Activated CD8-positive, alpha-beta T cell treated with anti-CD3 and anti-CD28 coated beads, Interleukin-2, amount 10 ng/mL, durations not matched to agents 7 days and 5 days (primary cell): ENCODE measurements at places on chromosomes 7 and 10. TPM values are rescaled to one million over a fixed set of nuclear protein-coding genes. Genes with fewer than 3 reads are reported as not detected.

LSM8 gene
- total RNA-seq, result 52.3 TPM

CCL24 gene
- total RNA-seq, result not detected

TACR2 gene
- not detected for total RNA-seq

SLC16A12 gene
- not detected for total RNA-seq

FLNC gene
- total RNA-seq, result not detected

TMEM229A gene
- total RNA-seq, result not detected

LOXL4 gene
- total RNA-seq, result not detected

SLC35G1 gene
- 3.1 TPM for total RNA-seq

LRRN3 gene
- total RNA-seq, result 204 TPM

CDC14C gene
- total RNA-seq, result not detected

AOAH gene
- total RNA-seq, result 18.0 TPM

FOXP2 gene
- not detected for total RNA-seq

PAX4 gene
- total RNA-seq, result not detected

PHKG1 gene
- total RNA-seq, result 2.0 TPM

BRI3 gene
- total RNA-seq, result 35.5 TPM

KNDC1 gene
- total RNA-seq, result 0.32 TPM
